Activated T-helper 1 cell treated with anti-CD3 and anti-CD28 coated beads, Interleukin-2, amount 50 U/mL, for 16 hours (primary cell): ENCODE measurements at places on chromosomes 13 and 19.

DNA sequence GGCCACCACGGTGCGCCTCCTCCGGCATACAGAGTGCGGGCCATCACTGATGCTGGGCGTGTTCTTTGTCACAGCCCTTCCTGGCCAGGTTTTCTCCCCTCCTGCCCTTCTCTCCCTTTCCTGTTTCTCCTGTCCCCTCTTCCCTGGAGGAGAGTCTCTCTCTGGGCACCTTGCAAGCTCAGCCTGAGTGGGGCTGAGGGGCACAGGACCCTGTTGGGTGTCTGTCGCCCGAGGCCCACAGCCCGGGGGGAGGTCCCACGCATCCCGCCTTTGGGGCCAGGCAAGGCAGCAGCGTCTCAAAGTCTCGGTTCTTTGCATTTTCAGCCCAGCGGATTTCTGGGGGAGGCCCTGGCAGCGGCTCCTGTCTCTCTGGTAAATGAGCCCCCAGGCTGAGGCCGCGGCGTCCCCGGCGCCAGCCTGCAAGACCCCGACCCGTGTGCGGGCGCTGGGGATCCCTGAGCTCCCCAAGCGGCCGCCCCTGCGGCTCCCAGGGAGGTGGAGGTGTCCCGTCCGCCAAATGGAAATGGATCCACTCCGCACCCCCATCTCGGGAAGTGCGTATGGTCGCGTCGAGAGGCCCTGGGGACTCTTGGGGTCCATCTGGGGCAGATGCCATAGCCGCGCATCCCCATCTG is 47.2 kb downstream of the COMP start:
- DNase-seq, result no peak

DNA sequence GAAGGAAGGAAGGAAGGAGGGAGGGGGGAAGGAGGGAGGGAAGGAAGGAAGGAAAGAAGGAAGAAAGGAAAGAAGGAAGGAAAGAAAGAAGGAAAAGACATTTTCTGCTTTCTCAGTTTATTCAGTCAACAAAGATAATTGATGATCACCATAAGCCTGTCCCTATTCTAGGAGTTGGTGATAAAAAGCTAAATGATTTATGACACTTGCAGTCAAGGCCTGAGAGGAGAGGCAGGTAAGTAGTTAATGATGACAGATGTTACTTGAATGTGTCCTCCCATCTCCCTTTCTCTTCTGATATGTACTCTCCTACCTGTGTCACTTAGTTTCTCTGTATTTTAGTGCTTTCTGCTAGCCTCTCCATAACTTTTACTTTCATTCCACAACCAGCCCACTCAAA is 141.3 kb downstream of the SLITRK6 start:
- no peak for DNase-seq

DNA sequence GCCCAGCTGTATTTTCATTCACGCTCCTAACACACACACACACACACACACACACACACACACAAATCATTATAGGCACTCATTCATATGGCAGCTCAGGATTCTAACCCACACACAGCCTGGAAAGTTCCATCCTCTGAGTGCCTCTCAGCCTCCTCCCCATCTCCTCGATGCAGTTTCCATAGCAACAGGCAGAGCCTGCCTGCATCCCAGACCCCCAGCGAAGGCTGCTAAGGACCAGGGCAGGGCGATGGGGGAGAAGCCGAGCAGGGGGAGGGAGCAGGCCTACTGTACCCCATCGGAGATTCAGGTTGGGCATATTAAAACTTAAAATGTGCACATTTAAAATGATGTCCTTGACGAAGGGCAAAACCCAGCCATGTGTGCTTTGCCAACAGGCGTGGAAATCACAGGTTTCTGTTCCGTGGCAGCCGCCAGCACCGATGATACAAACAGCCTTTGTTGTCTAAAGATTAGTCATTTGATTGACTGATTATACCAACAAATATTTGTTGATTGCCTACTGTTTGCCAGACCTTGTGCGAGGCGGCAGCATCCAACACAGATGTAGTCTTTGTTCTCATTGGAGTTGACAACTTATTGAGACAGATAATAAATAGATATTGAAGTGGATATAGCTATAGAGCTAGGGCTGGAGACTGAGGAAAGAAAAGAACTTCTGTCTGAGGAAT is 43.8 kb upstream of the USP29 start:
- DNase-seq, result no peak

- DNase-seq, result no peak
Measured at GRCh38 chr19:38803543-38803942, 9.2 kb downstream of the LGALS4 start.

GRCh38 chr13:59488436-59488835 is 675.3 kb downstream of the DIAPH3 start:
- DNase-seq, result no peak

- DNase-seq, result no peak
Measured at GRCh38 chr13:26531742-26532141, 25.7 kb upstream of the WASF3 start.

GRCh38 chr13:62250501-62251201 is 835.0 kb upstream of the PCDH20 start:
- DNase-seq, result no peak

GRCh38 chr13:103031332-103031873 is 34.8 kb downstream of the SLC10A2 start:
- DNase-seq, result no peak

- no peak for DNase-seq
Measured at GRCh38 chr19:28485292-28485691, 727.7 kb downstream of the UQCRFS1 start.
